Stimulated activated CD4-positive, alpha-beta T cell treated with anti-CD3 and anti-CD28 coated beads, Interleukin-1b, Interleukin-23, amount 100 ng/mL, for 1 hour (primary cell): ENCODE measurements at places on chromosomes 2 and 18.

DNA sequence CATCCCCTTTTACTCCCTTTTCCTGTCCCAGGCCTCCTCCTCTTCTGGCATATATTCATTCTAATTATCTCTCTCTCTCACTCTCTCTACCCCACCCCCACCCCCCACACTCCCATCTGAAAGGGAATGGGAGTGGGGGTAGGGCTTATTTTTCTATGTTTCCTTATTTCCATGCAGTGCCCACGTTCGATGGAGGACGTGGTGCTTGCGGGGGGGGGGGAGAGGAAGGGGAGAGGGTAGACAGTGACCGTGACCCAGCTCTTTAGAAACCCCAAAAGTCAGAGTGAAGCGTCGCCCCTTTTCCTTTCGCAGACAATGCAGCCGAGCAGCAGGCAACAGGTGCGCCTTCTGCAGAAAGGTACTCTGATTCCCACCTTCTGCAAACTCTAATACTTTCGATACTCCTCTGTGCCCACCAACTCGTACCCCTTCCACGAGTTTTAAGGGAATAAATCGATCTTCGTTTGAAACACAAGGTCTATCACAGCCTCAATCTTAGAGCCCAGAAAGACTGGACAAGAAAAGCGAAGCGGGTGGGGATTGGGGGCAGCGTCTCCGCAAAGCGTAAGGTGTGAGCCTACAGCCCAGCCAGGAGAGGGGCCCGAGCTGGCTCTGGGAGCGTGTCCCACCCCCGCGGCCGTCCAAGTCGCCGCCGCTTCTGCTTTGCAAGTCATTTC lies 891 bp upstream of the NR4A2 start:
- DNase-seq: no peak

GRCh38 chr2:233988581-233988980 lies 61.9 kb upstream of the SPP2 start:
- no peak for DNase-seq

DNA sequence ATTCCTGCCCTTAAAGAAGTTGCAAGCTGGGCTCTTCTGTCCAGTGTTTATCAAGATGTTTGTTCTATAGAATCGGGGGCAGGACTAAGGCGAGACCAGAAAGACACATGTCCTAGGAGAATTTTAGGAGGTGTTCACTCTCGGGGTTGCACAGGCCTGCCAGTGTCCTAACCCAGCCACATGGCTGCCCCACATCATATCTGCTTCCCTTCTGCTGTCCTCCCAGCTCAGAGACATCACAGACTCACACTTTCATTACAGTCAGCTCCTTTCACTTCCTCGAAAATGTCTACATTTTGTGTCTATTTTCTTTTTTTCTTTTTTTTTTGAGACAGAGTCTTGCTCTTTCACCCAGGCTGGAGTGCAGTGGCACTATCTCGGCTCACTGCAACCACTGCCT lies 10.7 kb upstream of the MRO start:
- DNase-seq: no peak

- DNase-seq: no peak
Observed at GRCh38 chr2:174901075-174901474, 104.1 kb downstream of the CHN1 start.

DNA sequence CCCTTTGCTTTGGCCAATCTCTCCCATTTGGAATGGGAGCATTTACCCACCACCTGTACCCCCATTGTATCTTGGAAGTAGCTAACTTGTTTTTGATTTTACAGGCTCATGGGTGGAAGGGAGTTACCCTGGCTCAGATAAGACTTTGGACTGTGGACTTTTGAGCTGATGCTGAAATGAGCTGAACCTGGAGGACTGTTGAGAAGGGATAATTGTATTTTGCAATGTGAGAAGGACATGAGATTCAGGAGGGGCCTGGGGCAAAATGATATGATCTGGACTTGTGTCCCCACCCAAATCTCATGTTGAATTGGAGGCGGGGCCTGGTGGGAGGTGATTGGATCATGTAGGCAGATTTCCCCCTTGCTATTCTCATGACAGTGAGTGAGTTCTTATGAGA lies 58.6 kb upstream of the ZFP36L2 start:
- DNase-seq: no peak

- no peak for DNase-seq
Observed at GRCh38 chr2:64324746-64325410, 129.1 kb upstream of the LGALSL start.

GRCh38 chr2:240685771-240686371 lies 3.2 kb upstream of the AQP12B start:
- no peak for DNase-seq

GRCh38 chr2:11691076-11691660 lies 21.2 kb upstream of the NTSR2 start:
- no peak for DNase-seq

- no peak for DNase-seq
Observed at GRCh38 chr2:167478196-167478595, 589.9 kb downstream of the XIRP2 start.

- DNase-seq: no peak
Observed at GRCh38 chr18:39969803-39970494, 1985.1 kb upstream of the PIK3C3 start.

GRCh38 chr2:24894750-24895149 lies 25.3 kb downstream of the ADCY3 start:
- no peak for DNase-seq

- DNase-seq: no peak
Observed at GRCh38 chr2:128695646-128696220, 377.1 kb upstream of the HS6ST1 start.

DNA sequence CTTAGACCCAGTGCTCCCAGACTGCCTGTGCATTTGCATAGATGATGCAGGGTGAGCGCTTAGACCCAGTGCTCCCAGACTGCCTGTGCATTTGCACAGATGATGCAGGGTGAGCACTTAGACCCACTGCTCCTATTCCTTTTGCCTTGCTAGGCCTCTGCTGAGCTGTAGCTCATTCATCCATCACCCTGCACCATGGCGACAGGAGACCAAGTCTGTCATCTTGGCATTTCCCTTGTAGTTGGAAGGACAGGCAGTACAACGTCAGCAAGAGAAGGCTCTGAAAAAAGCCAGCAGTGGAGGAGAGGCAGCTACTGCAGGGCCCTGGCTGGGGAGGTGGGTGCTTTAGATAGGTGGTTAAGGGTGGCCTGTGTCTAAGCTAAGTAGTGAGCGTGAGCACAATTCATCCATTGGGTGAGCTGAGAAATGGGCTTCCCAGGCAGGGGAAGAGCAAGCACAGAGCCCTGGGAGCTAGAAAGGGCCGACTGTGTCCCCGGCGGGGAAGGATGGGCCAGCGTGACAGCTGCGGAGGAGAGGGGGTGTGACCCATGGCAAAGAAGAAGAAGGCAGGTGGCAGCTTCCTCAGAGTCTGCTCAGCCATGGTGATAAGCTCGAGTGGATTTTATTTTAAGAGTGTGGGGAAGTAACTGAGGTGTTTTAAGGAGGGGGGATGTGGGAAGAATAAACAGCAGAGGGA lies 108.8 kb downstream of the LPIN1 start:
- DNase-seq: no peak

GRCh38 chr2:103618112-103618511 lies 856.3 kb downstream of the TMEM182 start:
- DNase-seq: no peak

- DNase-seq: no peak
Observed at GRCh38 chr2:2098458-2099167, 232.5 kb downstream of the MYT1L start.

DNA sequence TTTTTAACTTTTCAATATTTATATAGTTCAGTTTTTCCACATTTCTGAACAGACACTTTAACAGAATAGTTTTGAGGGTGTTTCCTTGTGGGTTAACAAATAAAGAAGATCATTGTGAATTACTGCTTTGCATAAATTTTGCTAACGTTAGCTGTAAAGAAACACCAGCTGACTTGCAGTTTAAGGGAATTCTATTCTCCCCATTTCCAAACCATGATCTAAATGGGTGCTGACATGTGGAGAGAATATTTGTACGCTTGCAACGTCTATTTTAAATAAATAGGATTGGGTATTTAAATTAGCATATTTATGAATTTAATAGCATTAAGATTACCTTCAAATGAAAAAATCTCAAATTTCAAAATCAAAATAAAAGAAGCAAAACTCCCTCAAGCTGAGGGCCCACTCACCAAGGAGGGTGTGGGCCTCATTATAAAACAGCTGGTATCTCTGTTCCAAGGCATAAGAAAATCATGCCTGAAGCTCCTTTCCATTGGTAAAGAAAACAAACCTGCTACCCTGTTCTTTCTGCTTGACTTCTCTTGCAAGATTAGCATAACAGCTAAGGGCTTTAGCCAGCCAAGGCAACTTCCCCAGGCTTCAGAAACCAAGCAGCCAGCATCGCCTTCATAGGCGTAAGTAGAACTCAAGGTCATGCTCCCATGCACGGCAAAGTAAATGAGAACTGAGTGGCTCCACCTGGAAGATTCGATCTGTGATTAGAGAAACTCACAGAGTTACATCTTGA lies 3.2 kb downstream of the MRO start:
- no peak for DNase-seq

GRCh38 chr18:76821356-76821874 lies 942 bp upstream of the ZNF236 start:
- DNase-seq: no peak

DNA sequence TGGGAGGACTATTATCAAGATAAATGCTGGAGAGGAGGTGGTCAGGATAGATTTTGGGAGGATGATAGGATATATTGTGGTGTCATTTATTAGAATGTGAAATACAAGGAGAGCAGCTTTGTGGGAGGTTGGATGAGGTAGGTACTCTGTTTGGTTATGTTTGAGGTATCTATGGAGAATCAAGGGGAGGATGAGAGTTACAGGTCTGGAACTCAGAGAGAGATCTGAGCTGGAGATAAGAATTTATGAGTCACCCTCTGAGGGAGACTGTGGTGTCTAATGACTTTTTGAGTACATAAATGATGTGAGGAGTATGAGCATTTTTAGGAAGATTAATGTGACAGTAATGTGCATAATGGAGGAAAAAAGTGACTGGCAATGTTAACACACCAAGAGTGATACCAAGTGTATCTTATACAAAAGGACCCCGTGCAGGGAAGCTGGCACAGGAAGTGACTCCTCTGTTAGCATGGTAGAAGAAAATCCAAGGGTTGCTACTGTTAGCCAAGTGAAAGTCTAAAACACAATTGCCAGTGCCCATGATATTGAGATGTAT lies 48.2 kb downstream of the CRIM1 start:
- no peak for DNase-seq

- no peak for DNase-seq
Observed at GRCh38 chr2:98751748-98752147, 20.8 kb upstream of the MGAT4A start.

- no peak for DNase-seq
Observed at GRCh38 chr2:2586931-2587330, 255.9 kb upstream of the MYT1L start.

DNA sequence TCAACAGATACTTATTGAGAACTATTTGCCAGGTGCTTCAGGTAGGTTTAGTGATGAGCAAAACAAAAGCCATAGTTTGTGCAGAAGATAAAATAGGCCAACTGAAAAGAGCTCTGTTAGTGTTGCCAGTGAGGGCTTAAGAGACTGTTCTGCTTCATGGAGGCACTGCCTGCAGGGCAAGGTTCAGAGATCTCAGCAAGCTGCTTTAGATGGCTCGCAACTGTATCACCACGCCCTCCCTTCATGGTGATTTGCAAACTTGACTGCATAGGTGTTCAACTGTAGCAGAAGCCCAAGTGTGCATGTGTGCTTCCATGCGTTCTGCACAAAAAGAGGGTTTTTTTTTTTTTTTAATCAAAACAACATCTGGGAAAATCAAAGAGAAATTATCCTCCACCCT lies 84.5 kb downstream of the RAPH1 start:
- no peak for DNase-seq
